ENCODE measurements at places on chromosomes 2 and 18. TPM values are rescaled to one million over a fixed set of nuclear protein-coding genes. Genes with fewer than 3 reads are reported as not detected.
A peak's percentile ranks its signal among the peaks of the same experiment; 100 is the strongest.

DNA sequence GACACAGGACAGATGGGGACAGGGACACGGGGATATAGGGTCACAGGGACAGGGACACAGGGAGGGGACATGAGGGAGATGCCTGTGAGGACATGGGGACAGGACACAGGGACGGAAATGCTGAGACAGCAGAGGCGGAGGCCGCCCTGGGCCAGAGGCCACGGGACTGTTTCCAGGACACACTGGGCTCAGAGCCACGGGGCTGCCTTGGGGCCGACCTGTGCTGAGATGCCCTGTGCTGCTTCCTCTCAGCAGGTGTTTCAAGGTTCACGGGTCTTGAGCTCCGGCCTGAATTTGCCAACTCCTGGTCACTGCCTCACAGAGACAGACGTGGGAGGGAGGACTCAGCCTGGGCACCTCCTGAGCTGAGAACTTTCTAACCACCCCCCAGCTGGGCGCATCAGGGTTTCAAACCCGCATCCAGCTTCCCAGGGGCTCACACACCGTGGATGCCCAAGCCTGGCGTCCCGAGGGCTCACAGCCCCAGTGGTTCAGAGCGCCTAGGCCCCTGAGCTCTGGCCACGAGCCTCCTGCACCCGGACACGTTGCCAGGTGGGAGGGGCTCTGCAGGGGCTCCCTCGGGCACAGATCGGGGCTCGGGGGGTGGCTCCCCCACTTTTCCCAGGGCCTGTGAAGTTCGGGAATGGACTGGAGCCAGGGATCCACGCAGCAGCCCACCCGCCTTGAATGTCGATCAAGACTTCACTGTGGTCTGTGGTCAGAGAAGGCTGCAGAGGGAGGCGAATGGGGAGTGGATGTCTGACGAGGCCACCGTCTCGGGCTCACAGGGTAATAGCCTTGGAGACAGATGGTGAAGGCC is 64.1 kb downstream of the SLC66A2 start:
- DNase-seq = no peak

GRCh38 chr2:174797781-174798276 is 33.6 kb upstream of the CHRNA1 start:
- DNase-seq = no peak

GRCh38 chr18:22322243-22322691 is 95.4 kb downstream of the CTAGE1 start:
- DNase-seq = no peak

The BIN1 gene
- total RNA-seq = 26.9 TPM

- no peak for DNase-seq
These were observed 256.2 kb upstream of the ZSWIM2 start for GRCh38 chr2:187105218-187105617.

The CYRIA gene
- total RNA-seq = 1.0 TPM

DNA sequence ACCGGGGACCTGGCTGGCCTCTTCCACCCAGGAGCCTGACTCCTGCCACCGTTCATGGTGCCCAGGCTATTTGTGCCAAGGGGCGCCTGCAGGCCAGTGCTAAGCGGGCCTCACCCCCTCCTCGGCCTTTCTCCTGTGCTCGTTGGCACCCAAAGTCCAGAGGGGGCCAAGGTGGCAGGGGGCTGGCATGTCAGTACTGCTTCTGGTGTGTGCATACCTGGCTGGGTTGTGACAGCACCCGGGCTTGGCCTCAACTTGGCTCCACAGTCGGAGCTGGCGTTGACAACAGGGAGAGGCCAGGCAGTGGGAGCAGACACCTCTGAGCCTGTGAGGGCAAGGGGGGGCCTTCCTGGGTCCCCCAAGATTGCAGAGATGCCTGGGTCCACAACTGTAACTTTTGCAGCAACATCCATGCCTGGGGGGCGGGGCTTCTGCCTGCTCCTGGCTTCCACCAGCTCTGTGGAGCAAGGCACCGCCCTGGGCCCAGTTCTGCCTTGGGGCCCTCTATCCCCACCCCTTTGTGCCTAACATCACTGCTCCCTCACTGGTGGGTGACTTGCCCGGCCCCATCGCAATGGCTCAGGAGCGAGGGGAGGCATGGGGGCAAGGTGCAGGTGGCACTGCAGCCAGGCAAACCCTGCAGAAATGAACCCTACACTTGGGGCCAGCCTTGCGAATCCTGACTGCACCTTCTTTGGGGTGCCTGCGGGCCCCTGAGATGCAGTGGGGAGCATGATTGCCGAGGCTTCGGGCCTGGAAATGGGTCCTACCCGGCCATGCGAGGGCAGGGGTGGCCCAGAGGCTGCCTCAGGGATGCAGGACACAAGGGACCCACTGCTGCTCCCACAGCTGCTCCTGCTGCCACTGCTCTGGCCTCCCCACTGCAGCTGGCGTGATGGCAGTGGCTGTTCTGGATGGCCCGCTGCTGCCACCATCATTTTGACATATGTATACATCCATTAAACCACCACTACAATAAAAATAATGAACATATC is 35.9 kb downstream of the PTPN4 start:
- DNase-seq = no peak

DNA sequence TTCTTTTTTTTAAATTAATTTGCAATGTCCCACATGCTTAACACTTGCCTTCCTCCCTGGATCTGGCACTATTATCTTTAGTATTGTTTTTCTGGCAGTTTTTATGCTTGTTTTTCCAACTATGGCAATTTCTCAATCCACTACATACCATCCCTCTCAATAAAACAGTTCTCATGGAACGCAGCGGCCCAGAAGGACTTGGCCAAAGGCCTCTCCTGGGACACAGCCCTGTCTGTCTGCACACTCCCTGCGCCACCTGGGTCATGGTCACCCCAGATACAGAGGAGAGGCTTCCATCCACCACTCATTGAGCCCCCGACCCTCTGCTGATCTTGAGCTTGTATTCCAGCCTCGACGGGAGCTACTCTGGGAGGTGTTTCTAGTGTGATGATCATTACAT is 91.2 kb downstream of the TWIST2 start:
- DNase-seq = no peak

DNA sequence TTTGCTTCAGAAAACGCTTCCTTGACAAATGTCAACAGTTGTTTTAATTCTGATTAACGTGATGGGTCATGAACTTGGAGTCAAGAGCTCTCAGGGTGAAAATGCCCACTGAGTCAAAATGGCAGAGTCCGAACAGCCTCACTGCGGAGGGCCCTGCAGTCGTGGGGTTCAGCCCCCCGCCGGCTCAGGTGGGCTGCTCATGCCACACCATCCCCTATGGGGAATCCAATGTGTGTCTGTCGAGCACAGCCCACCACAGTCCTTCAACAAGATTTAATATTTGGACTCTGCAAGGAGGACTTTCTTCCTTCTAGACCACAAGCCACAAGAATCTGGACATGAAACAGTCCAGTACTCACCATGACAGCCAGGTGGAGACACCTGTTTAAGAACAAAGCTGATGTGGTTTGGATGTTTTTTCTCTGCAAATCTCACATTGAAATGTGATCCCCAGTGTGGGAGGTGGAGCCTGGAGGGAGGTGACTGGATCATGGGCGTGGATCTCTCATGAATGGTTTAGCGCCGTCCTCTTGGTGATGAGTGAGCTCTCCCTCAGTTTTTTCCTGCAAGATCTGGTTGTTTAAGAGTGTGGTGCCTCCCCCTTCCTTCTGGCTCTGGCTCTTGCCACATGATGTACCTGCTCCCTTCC is 201.0 kb downstream of the NDUFA10 start:
- DNase-seq = peak; percentile 70

The NTSR2 gene
- total RNA-seq = not detected

Measured in neural progenitor cell (in vitro differentiated cells).